Posterior vena cava (tissue), 2 donors: ENCODE measurements at places on chromosomes 7 and 10. TPM values are rescaled to one million over a fixed set of nuclear protein-coding genes. Genes with fewer than 3 reads are reported as not detected.
A peak's percentile ranks its signal among the peaks of the same experiment; 100 is the strongest.

DNA sequence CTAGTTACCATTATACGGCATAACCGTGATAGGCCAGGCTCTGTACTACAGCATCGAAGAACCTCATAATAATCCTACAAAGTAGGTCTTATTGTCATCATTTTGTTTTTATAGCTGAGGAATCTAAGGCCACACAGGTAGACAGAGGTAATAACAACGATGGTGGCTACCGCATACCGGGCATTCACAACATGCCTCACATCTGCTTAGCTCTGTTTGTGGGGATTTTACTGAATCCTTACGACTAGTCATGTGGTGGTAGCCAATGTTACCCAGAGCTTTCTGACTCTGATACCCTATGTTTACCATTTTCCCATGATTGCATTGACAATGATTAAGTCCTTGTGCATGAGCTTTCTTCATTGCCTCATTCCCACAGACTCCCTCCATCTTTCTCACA, 269.4 kb downstream of the TCF7L2 start:
- no peak for DNase-seq

DNA sequence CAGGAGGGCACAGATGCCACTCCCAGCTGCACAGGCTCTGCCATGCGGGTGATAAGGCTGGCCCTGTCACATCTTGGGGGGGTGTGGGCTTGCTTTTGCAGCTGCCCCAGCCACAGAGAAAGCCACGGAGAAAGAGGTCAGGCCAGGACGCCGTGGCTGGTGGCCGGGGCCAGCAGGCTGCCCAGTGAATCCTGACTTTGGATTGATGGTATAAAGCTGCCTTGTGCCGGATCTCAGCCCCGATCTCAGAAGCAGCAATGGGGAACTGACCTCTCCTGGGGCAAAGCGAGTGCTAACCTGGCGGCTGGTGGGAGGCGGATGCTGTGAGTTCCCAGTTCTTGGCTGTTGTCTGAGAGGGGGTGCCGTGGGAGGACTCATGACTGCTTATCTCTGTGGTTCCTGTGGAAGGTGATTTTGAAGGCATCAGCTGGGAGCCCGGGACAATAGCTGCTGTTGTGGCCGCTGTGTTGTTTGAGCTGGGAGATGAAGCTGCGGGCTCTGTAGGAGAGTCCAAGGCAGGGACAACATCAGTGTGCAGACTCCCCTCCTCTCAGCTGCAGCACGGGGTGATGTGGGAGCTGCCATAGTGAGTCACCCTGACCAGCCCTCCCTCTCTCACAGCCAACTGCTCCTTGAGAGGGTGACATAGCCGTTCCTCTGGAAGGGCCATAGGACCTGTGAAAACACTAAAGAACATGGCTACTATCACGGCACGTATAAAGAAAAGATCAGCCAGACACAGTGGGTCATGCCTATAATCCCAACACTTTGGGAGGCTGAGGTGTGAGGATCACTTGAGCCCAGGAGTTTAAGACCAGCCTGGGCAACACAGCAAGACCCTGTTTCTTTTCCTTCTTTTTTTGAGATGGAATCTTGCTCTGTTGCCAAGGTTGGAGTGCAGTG, 17.0 kb downstream of the IL15RA start:
- DNase-seq, result peak; percentile 50

DNA sequence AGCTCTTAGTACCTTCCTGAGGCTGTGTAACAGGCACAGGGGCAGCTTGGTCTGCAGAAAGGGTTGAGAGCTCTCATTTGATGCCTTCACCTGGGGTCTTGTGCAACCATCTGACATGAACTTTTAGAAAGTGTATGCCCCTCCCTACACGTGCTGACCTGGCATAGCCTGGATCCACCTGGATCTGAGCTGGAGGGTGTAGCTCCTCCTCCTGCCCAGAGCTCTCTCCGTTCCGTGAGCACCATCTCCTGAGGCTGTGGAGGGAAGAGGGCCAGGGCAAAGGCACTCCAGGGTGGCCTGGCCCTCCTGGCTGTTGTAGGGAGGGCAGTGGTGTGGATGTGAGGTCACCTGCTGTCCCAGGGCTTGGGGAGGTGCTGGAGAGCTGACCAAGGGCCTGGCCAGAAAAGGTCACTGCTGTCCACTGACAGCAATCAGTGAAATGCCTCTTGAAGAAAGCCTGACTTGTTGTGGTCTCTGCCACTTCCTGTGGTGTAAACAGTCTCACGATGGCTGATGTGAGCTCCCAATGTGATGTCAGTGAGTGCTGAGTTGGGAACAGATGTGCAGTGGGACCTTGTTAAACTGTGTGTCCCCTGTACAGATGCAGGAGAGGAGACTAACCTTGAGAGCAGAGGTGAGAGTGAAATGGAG, 23.0 kb downstream of the AMZ1 start:
- no peak for DNase-seq

GRCh38 chr10:60662917-60663614, 115.2 kb upstream of the CDK1 start:
- DNase-seq, result no peak

DNA sequence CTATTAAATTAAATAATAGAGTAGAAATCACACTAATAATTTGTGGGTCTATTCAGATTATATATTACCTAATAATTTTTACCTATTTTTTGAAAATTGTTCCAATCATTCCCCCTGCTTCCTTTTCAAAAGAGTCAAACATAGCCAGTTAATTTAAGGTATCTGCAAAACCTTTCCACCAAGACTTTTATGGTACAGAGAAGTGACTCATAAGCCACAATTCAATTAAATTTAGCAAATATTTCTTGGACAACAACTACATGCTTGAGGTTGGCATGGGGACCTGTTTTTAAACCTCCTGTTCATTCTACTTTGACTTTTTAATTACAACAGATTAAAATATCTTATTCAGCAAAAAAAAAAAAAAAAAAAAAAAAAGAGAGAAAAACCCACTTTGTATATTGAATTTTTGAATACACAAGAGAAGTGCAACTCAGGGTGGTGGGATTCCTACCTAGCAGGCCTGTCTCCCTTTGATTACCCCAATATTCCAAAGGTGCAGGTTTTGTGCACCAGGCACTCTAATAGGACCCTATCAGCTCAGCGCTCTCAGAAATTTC, 301.9 kb upstream of the C7orf33 start:
- DNase-seq, result no peak

DNA sequence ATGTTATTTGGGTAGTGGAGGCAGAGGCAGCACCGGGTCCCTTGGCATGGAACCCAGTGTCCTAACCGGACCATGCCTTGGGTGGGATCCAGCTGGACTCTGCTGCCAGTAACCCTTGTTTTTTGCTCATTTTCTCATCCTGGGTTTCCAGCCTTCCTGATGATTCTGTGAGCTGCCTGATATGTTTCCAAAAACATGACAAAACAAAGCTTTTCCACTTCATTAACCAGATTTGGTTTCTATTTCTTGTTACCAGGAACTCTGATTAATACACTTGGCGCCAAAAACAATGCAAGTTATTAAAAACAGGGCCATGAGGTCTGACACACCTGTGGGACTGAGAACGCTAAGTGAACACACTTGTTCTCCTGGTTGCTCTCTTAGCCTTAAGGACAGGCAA, 32.8 kb upstream of the DLG5 start:
- no peak for DNase-seq

GRCh38 chr7:102061981-102062390, 224.7 kb upstream of the SH2B2 start:
- DNase-seq, result peak; percentile 85

DNA sequence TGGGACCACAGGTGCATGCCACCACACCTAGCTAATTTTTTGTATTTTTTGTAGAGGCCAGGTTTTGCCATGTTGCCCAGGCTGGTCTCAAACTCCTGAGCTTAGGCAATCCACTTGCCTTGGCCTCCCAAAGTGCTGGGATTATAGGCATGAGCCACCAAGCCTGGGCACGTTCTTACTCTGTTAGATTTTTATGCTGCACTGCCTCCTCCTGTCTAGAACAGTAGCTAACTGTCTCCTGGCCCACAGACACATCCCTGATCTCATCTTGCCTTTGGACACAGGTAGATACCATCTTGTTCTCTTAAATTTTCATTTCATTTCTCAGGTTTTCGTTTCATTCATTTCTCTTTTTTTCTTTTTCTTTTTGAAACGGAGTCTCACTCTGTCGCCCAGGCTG, 41.1 kb downstream of the BLVRA start:
- DNase-seq, result no peak

GRCh38 chr10:86400705-86401587, 34.4 kb upstream of the GRID1 start:
- DNase-seq, result peak; percentile 90

- DNase-seq, result no peak
Measured at GRCh38 chr7:47570649-47571050, 11.3 kb downstream of the TNS3 start.

DNA sequence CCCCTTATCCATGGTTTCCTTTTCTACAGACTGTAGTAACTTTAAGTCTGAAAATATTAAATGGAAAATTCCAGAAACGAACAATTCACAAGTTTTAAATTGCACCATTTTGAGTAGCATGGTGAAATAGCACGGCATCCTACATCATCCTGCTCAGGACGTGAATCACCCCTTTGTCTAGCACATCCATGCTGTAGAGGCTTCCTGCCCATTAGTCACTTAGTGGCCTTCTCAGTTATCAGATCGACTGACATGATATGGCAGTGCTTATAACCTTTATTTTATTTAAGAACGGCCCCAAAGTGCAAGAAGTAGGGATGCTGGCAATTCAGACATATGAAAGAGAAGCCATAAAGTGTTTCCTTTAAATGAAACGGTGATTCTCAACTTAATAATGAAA, 82.7 kb downstream of the CPXM2 start:
- DNase-seq, result no peak

DNA sequence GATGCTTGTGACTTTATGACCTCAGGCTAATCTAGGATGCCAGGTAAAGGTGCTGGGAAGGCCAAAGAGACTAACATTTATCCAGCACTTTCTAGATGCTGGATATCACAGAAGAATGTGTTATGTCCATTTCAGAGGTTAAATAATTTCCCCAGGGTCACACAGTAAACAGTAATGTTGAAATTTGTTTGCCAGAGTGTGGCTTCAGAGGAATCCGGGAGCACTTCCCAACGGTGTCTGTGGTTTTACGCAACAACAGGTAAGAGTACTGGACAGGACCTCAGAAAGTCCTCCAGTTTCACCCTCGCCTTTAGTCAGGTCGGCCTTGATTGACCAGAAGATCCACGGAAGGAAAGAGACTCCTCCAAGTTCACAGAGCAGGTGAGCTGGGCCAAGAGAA, 1.7 kb downstream of the SHTN1 start:
- no peak for DNase-seq

DNA sequence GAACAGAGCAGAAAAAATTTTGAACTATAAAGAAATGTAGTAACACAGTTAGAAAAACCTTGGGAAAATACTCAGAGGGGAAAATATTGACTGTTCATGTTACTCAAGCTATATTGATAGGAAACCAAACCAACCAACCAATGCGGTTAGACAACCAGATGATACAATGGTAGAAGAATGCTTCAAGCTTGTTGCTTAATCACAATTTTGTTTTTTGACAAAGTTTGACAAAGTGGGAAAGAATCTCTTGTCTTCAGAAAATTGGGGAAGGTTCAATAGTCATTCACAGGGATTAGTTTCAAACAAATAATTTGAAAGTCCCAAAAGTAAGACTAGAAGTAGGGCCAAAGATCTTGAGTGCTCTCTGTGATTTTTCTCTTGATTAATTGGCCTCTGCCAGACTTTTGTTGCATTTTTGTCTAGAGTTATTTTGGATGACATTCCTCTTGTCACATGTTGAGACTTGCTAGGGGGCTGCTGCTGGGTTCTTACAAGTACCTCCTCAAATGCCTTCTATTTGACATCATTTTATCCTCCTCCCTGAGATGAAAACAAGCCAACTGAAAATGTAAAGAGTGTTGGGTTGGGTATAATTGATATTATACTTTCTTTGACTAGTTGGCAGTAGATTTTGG, 233.1 kb upstream of the PHYHIPL start:
- DNase-seq, result no peak

GRCh38 chr10:76230921-76231285, 799.5 kb downstream of the LRMDA start:
- no peak for DNase-seq

DNA sequence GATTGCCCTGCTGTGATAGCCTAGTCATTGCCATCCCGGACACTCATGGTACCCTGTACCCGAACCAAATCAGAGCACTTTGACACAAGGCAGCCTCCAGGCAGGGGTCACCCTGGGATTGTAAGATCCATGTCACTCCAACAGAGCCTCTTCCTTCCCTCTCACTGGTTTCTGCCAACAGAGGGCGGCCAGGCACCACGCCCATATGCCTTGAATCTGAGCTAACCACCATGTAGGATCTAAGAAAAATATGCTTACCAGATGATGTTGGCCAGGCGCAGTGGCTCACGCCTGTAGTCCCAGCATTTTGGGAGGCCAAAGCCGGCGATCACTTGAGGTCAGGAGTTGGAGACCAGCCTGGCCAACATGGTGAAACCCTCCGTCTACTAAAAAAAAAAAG, 389.2 kb upstream of the KLF6 start:
- no peak for DNase-seq

DNA sequence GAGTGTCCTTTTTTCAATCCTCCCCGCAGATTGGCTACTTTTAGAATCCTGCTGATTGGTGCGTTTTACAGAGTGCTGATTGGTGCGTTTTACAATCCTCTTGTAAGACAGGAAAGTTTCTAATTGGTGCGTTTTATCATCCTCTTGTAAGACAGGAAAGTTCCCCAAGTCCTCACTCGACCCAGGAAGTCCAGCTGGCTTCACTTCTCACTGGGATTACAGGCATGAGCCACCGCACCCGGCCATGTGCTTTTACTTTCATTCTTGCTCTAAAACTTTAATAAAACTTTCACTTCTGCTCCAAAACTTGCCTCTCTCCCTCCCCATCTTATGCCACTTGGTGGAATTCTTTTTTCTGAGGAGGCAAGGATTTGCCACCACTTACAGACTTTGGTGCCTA, 17.0 kb upstream of the WAPL start:
- DNase-seq, result no peak

- no peak for DNase-seq
Measured at GRCh38 chr7:27339478-27339877, 96.9 kb downstream of the EVX1 start.

- no peak for DNase-seq
Measured at GRCh38 chr10:86665868-86666267, 2.4 kb upstream of the LDB3 start.

DNA sequence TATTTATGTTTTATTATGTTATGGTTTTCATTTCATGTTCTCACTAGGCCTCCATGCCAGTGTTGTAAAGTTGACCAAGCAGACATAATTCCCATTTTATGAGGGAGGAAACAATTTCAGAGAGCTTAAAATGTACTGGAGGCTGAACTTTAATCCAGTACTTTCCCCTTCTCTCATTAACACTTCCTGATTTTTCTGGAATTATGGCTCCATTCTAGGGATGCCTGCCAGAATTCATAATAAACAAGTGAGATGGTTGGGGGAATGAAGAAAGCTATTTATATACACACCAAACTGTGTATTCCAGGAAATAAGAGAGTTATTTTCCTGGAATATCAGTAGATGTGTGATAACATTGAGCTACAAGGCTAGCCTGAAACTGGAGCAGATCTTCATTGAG, 6.9 kb downstream of the TMEM236 start:
- no peak for DNase-seq

- no peak for DNase-seq
Measured at GRCh38 chr10:78455236-78455635, 421.6 kb downstream of the RPS24 start.

The PNLIPRP2 gene
- 1.3 TPM for total RNA-seq

The SSC4D gene
- 0.38 TPM for total RNA-seq

The ATRNL1 gene
- total RNA-seq, result 0.32 TPM

The CALML3 gene
- not detected for total RNA-seq

The ATP5F1C gene
- 212 TPM for total RNA-seq

The FAM25A gene
- total RNA-seq, result not detected

The FOXI2 gene
- total RNA-seq, result 0.14 TPM

The SPDYE16 gene
- total RNA-seq, result 0.28 TPM

The IFIT1 gene
- total RNA-seq, result 13.8 TPM
